ENCODE measurements at places on chromosomes 12 and 14.

DNA sequence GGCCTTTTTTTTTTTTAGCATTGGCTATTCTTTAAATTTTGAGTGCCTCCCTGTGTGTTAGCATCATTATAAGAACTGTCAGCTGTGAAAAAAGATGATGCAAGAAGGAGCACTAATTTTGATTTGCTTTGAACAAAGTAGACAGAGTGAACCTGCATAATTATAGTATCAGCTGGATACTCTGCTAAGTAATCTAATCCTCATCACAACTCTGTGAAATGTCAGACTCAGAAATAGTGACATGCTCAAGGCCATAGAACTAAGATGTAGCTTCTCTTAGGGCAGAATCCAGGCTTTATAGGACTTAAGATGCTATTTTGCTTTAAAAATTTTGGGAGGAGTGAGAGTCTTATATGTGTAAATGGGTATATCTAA is 31.9 kb downstream of the FBXO34 start:
- DNase-seq = no peak

- DNase-seq = no peak
These were observed 6.9 kb downstream of the RFC5 start for GRCh38 chr12:118023301-118023860.

DNA sequence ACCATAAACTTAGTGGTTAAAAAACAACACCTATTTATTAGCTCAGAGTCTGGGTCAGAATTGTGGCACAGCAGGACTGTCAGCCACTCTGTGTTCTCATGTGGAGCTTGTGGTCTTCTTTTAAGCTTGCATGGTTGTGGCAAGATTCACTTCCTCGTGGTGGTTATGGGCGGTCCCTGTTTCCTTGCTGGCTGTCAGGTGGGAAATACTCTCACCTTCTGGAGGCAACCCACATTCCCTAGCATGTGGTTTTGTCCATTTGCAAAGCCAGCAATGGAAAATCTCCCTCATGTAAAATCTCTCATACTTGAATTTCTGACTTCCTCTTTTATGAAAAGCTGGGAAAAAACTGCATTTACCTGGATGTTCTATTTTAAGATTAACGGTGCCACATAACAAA is 229.8 kb downstream of the ALX1 start:
- DNase-seq = no peak

DNA sequence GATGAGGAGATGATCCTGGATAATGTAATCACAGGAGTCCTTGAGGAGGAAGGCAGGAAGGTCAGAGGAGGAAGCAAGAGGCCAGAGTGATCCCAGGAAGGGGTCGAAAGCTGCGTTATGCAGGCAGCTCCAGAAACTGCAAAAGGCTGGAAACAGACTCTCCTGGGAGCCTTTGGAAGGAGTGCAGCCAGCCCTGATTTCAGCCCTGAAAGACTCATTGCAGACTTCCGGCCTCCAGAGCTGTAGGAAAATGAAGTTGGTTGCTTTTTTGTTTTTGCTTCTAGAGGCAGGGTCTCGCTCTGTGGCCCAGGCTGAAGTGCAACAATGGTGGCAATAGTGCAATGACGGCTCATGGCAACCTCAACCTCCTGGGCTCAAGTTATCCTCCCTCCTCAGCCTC is 44.6 kb upstream of the FZD10 start:
- DNase-seq = no peak

DNA sequence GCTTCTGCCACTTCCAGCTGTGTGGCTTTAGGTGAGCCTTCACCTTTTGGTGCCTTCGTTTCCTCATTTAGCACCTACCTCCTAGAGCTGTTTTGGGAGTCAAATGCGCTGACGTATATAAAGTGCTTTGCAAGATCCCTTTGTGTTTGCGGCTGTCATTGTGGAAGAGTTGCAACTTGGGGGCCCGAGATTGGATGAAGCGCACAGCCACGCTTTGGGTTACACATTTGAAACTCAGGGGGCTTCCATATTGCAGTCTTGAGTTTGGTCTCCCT is 636 bp upstream of the ARL6IP4 start:
- DNase-seq = no peak

- no peak for DNase-seq
These were observed 50.7 kb downstream of the A2M start for GRCh38 chr12:9064815-9065606.

- DNase-seq = no peak
These were observed 6.4 kb downstream of the ERP27 start for GRCh38 chr12:14931791-14932560.

DNA sequence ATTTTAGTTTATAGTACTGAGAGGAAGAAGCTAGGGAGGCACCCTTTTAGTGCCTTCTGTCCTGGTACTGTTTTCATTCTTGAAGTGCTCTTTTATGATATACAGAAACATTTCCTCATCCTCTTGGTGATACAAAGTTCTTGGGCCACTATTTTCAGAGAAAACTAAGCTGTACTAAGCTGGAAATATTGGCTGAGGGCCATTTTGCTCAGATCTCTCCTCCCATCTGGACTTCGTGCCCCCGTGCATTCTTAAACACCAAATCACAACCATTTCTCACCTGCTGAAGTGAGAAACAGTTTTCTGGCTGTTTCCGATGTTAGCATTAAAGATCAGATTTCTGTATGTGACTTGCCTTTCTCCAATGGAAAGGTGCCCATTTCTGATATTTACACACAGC is 158.9 kb downstream of the FBXL14 start:
- no peak for DNase-seq

DNA sequence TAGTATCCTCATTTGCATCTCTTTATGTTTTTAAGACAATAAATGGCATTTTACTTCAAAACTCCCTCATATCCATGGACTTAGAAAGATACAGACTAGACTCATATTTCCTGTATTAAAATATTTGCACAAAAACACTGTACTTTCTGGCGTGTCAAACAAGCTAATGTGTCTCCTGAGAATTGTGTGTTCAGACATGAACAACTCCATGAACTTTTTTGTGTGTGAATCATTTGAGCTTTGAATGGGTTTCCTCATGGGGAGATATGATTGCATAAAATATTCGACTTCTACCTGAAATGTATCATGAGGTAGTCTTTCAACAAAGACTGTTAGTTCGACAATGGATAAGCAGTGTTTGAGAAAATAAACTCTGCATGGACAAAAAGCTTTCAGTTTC is 58.8 kb downstream of the TMEM30B start:
- DNase-seq = no peak

Measured in D721Med (cell line).